ENCODE measurements at places on chromosomes 11 and 22.

- no peak for DNase-seq
Measured at GRCh38 chr11:95277868-95278267, 46.9 kb upstream of the SESN3 start.

DNA sequence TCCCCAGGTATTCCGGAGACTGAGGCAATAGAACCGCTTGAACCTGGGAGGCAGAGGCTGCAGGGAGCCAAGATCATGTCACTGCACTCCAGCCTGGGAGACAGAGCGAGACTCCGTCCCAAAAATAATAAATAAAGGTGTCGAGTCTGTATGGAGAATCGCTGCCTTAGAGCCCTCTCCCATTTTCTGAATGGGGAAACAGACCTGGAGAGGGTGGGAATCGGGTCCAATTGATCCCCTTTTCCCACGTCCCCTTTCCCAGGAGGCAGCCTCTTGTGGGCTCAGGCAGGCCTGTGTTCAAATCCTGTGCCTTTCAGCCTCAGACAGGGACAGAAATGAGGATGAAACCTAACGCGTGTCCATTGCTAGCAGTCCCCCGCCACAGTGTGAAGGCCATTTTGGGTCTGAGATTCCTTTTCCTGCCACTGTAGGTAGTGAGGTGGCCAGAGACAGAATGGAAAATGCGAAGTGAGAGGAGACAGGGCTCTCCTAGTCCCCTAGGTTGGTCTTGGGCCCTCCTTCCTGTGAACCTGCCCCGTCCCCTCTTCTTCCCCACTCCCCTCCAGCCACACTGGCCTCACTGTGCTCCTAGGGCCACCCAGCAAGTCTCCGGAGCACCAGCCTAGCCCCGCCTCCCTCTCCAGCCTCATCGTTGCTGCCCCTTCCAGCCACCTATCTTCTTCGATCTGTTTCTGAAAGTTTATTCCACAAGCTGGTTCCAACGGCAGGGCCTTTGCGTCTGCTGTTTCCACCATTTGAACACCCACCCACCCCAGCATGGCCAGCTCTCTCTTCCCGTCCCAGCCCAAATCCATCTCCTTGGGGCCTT, 2.7 kb upstream of the POLDIP3 start:
- no peak for DNase-seq

- DNase-seq = no peak
Measured at GRCh38 chr11:112529071-112529470, 268.4 kb upstream of the PLET1 start.

GRCh38 chr22:35634943-35635540, 13.2 kb upstream of the APOL6 start:
- DNase-seq = no peak

- no peak for DNase-seq
Measured at GRCh38 chr11:131687291-131688047, 317.1 kb downstream of the NTM start.

DNA sequence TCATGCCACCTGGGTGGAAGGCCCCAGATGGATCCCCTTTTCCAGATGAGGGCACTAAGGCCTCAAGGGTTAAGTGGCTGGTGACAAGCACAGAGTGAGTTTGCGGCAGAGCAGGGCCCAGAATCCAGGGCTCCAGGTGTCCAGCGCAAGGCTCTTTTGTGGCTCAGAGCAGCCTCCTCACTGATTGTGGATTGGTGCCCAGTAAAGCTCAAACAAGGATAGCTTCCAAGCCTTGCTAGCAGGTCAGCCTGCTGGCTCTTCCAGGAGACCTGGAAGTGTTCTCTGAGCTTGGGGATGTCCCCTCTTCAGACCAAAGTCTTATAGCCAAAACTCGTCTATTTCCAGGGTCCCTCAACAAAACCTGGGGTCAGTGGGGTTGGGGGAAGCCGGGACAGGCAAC, 167.6 kb upstream of the SYT13 start:
- no peak for DNase-seq

GRCh38 chr11:65384301-65384889, 1.9 kb upstream of the SLC25A45 start:
- DNase-seq = no peak

Measured in NCI-H187 (cell line).